ENCODE measurements at places on chromosomes 5 and 9.
A peak's percentile ranks its signal among the peaks of the same experiment; 100 is the strongest.

- DNase-seq = no peak
Observed at GRCh38 chr9:124478354-124478753, 28.1 kb downstream of the ADGRD2 start.

DNA sequence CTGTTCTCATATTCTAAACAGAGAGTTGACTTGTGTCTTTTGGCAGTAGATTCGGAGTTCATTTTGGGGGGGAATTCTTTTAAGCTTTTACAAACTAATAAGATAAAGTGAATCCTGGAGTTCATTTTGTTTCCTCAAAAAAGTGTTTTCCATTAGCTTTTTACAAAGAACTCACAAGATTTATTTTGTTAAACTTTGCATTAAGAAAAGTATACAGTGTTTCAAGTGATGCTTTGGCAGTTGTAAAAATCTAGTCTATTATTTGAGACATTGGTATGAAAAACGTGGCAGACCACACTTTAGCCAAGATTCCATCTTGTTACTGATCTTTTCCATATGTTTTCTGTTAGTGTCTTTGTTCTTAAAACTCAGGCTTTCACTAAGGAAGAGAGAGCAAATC lies 1.2 kb upstream of the OMD start:
- DNase-seq = no peak

DNA sequence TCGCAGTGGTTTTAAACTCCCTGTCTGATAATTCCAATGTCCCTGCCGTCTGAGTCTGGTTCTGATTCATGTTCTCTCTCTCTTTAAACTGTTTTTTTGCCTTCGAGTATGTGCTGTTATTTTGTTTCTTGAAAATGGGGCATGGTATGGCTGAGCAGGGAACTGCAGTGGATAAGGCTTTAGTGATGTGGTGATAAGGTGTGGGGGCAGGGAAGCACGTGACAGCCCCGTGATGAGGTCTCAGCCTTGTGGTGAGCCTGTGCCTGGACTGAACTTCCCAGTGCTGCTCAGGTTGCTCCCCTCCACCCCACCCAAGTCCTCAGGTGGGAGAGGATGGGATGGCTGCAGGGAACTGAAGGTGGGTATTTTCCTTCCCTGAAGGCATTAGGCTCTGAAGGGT lies 5.5 kb upstream of the ZNF354B start:
- no peak for DNase-seq

GRCh38 chr5:80192507-80193241 lies 63.2 kb downstream of the SERINC5 start:
- DNase-seq = no peak

DNA sequence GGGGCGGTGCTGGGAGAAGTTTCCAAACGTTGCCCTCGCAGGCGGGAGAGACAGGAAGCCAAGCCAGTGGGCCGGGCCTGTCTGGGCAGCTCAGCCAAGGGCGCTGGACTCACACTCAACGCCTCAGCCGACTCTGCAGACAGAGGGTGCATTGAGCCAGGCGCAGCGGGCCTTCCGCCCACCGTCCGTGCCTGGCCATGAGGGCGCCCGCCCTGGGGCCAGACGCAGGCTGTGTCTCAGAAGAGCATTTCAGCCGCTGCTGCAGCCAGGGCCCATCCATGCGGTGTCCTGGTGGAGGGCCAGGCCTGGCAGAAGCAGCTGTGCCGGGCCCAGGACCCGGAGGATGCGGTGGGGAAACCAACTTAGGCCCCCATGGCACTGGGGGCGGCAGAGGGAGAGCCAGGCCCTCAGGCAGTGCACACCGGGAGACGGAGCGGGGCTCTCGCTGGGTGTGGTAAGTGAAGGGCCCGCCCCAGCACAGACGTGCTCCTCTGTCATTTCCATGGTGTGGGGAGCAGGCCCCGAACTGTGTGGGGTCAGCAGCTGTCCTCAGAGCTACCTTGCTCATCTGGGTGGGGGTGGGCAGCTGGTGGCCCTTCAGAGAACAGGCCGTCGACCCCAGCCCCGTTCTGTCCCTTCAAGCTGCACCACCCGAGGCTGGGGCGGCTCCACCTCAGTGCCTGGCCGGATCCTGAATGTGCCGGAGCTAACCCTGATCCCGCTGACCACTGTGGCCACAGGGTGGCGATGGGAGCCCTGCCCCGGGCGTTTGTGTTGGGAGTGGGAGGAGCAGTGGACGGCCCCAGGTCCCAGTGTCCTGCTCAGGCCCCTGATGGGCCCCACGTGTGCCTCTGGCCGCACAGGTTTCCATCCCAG lies 18.0 kb downstream of the DNLZ start:
- no peak for DNase-seq

GRCh38 chr5:135461481-135462151 lies 9.5 kb upstream of the TIFAB start:
- no peak for DNase-seq

- DNase-seq = peak; percentile 3
Observed at GRCh38 chr5:129541648-129542251, 81.7 kb downstream of the ADAMTS19 start.

Measured in COR-L47 (cell line).